ENCODE measurements at places on chromosomes 2 and 18. TPM values are rescaled to one million over a fixed set of nuclear protein-coding genes. Genes with fewer than 3 reads are reported as not detected.

The CCT4 gene
- polyA plus RNA-seq: 156 TPM

The RAPGEF4 gene
- polyA plus RNA-seq: 12.6 TPM

The VAPA gene
- 213 TPM for polyA plus RNA-seq

The KCNE4 gene
- polyA plus RNA-seq: 3.7 TPM

The RSAD2 gene
- polyA plus RNA-seq: 5.8 TPM

The RAMP1 gene
- polyA plus RNA-seq: 18.4 TPM

The ZC3H8 gene
- 25.8 TPM for polyA plus RNA-seq

The RBKS gene
- polyA plus RNA-seq: 2.9 TPM

The TSGA10 gene
- 15.7 TPM for polyA plus RNA-seq

The LRATD1 gene
- 17.0 TPM for polyA plus RNA-seq

The FBXO48 gene
- polyA plus RNA-seq: 1.8 TPM
